Mesendoderm (in vitro differentiated cells): ENCODE measurements at places on chromosomes 7 and 10.
A peak's percentile ranks its signal among the peaks of the same experiment; 100 is the strongest.

DNA sequence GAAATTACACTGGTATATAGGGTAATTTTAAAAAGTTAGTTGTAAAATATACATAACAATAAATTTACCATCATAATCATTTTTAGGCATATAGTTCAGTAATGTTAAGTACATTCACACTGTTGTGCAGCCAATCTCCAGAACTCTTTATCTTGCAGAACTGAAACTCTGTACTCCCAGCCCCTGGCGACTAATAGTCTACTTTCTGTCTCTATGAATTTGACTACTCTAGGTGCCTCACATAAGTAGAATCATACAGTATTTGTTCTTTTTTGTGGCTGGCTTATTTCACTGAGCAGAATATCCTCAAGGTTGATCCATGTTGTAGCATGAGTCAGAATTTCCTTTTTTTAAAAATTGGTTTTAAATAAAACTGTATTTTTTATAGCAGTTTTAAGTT is 41.4 kb downstream of the NRF1 start:
- no peak overlapping the region for H3K4me3 ChIP-seq
- H3K27me3 ChIP-seq: no peaks in the 10 kb centered on the region
- H3K36me3 ChIP-seq: peaks cover 1% of the 10 kb centered on the region
- H3K27ac ChIP-seq: no peak overlapping the region
- peaks cover 2% of the 10 kb centered on the region for H3K4me1 ChIP-seq
- DNase-seq: no peak

- no peaks in the 10 kb centered on the region for H3K27me3 ChIP-seq
- H3K36me3 ChIP-seq: no peaks in the 10 kb centered on the region
- H3K4me3 ChIP-seq: no peak overlapping the region
- no peak for DNase-seq
- H3K4me1 ChIP-seq: no peaks in the 10 kb centered on the region
- no peak overlapping the region for H3K27ac ChIP-seq
These were observed 775.5 kb downstream of the LRMDA start for GRCh38 chr10:76206797-76207352.

DNA sequence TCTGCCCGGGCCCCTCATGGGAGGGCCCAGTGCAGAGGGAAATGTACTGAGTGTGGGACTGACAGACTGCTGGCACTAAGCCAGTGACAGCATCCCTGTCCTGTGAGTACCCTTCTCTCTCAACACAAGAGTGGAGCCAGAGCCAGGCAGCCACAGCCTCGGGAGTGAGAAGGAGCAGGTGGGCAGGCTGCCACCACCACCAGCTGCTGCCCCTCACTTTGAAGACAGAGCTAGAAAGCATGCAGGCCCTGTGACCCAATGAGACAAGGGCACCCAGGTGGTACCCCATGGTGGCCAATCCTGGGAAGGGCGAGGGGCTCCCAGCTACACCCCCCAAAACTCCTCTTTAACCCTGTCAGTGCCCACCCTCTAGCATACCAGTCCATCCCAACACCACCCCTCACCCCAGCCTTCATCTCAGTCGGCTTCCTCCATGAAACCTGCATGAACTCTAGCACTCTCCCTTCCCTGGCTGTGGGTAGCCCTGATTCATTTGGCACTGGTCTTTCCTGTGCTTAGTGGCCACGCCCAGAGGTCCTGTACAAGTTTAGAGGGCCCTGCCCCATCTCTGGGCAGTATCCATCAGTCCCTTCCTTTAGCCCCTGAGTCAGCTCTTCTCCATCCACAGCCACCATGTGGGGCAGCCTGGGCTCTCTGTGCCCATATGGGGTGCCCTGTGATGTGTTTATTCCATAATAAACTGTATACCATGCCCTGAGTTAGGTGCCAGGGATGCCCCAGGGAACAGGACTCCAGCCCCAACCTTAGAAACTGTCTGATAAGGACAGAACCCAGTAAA is 207.0 kb upstream of the ZMIZ1 start:
- no peaks in the 10 kb centered on the region for H3K27me3 ChIP-seq
- no peak overlapping the region for H3K27ac ChIP-seq
- no peaks in the 10 kb centered on the region for H3K36me3 ChIP-seq
- H3K4me3 ChIP-seq: no peak overlapping the region

DNA sequence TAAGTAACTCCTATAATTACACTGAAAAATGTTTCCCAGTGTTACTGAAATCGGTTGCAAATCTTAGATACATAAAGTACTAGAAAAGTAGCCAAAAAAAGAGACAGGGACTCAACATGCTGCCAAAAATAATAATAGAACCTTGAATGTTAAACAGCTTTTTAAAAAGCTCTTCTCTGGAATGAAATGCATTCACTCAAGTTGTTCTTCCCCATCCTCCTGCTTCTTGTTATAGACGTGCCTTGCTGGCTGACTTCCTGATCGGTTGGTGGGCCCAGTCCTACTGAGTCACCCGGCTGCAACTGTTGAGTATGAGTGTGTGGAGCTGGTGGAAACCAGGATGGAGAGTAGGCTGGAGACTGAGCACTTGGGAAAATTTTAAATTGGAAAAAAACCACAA is 30.6 kb upstream of the RAPGEF5 start:
- H3K27ac ChIP-seq: no peak overlapping the region
- no peak overlapping the region for H3K4me3 ChIP-seq

DNA sequence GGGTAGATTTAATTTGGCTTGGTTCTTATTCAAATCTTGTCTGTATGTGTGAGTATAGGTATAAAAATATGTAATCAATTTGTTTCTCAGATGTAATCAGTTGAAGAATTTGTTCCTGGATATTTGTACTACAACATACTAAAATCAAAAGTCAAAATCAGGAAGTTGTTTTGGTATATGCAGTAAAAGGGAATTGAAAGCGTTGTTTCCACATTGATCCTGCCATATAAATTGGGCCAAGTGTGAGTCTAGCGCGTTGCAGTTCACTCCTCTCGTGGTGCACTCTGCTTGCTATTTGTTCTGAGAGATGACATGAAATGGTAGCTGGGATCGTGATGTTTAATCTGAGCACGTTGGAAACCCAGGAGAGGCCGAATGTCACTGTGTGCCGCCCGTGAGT is 55.9 kb downstream of the SHH start:
- no peaks in the 10 kb centered on the region for H3K36me3 ChIP-seq
- no peak overlapping the region for H3K4me3 ChIP-seq
- H3K27me3 ChIP-seq: no peaks in the 10 kb centered on the region
- no peak overlapping the region for H3K27ac ChIP-seq
- H3K4me1 ChIP-seq: peaks cover 11% of the 10 kb centered on the region

- no peaks in the 10 kb centered on the region for H3K36me3 ChIP-seq
- DNase-seq: no peak
- H3K27ac ChIP-seq: no peak overlapping the region
- no peaks in the 10 kb centered on the region for H3K27me3 ChIP-seq
These were observed 50.2 kb downstream of the GTF2IRD1 start for GRCh38 chr7:74503943-74504342.

DNA sequence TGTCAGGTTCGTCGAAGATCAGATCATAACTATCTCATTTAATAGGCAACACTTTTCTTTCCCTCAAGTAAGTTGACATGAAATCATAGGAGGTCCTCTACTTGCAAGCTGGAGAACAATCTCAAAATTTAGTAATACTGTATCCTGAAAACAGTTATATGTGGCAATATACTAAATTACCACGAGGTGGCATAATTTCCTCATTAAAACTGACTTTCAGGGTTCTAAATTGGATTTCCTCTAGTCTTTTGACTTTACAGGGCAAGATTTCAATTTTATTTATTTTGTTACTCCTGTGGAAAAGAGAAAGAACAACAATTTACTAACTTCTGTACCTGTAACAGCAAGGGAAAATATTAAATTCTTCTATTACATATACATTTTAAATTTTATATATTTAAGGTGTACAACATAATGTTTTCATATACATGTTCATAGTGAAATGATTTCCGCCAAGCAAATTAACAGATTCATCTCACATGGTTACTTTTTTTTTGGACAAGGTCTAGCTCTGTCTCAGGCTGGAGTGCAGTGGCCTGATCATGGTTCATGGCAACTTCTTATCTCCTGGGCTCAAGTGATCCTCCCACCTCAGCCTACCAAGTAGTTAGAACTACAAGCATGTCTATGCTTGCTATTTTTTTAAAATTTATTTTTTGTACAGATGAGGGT is 53.4 kb upstream of the CYP2C18 start:
- H3K4me3 ChIP-seq: no peak overlapping the region
- H3K36me3 ChIP-seq: no peaks in the 10 kb centered on the region
- peaks cover 2% of the 10 kb centered on the region for H3K4me1 ChIP-seq
- no peak overlapping the region for H3K27ac ChIP-seq
- peak; percentile 48 for DNase-seq

DNA sequence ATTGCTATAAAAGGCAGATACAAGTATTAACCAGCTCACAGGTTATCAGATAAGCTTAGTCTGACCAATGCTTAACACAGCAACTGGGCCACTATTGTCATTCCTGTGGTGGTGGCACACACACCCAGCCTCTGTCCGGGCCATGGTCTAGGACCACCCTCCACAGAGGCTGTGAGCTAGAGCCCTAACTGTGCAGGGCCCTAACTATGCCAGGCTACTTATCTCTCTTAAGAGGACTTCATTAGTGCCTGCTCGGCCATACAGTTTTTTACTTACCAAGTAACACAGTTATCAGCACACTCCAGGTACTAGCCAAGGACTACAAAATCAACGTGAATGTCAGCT is 2.1 kb upstream of the EGFR start:
- H3K4me1 ChIP-seq: no peaks in the 10 kb centered on the region
- H3K27ac ChIP-seq: no peak overlapping the region
- H3K27me3 ChIP-seq: peaks cover 2% of the 10 kb centered on the region
- H3K4me3 ChIP-seq: no peak overlapping the region
- no peaks in the 10 kb centered on the region for H3K36me3 ChIP-seq

GRCh38 chr7:13945670-13946069 is 43.8 kb downstream of the ETV1 start:
- no peaks in the 10 kb centered on the region for H3K27me3 ChIP-seq
- no peak overlapping the region for H3K27ac ChIP-seq
- DNase-seq: no peak
- no peak overlapping the region for H3K4me3 ChIP-seq

- H3K36me3 ChIP-seq: no peaks in the 10 kb centered on the region
- H3K27ac ChIP-seq: no peak overlapping the region
- no peak for DNase-seq
- no peaks in the 10 kb centered on the region for H3K4me1 ChIP-seq
- H3K4me3 ChIP-seq: no peak overlapping the region
- no peaks in the 10 kb centered on the region for H3K27me3 ChIP-seq
These were observed 5.9 kb downstream of the DIP2C start for GRCh38 chr10:683448-684071.

DNA sequence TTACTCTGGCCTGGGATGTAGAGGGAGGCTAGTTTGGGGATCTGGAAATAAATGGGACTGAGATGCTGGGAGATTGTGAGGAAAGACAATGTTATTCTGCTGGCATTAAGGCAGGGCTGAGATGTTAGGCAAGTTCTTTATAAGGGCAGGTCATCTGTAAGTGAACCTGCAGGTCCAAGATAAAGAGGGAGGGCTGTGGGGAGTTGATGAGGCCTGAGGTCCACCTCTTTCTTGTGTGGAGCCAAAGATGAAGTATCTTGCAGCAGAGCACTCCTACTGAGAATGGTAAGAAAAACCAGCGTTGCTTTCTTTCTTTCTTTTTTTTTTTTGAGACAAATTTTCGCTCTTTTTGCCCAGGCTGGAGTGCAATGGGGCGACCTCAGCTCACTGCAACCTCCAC is 19.1 kb downstream of the CYCS start:
- H3K4me1 ChIP-seq: no peaks in the 10 kb centered on the region
- DNase-seq: no peak
- H3K4me3 ChIP-seq: no peak overlapping the region
- no peaks in the 10 kb centered on the region for H3K36me3 ChIP-seq

DNA sequence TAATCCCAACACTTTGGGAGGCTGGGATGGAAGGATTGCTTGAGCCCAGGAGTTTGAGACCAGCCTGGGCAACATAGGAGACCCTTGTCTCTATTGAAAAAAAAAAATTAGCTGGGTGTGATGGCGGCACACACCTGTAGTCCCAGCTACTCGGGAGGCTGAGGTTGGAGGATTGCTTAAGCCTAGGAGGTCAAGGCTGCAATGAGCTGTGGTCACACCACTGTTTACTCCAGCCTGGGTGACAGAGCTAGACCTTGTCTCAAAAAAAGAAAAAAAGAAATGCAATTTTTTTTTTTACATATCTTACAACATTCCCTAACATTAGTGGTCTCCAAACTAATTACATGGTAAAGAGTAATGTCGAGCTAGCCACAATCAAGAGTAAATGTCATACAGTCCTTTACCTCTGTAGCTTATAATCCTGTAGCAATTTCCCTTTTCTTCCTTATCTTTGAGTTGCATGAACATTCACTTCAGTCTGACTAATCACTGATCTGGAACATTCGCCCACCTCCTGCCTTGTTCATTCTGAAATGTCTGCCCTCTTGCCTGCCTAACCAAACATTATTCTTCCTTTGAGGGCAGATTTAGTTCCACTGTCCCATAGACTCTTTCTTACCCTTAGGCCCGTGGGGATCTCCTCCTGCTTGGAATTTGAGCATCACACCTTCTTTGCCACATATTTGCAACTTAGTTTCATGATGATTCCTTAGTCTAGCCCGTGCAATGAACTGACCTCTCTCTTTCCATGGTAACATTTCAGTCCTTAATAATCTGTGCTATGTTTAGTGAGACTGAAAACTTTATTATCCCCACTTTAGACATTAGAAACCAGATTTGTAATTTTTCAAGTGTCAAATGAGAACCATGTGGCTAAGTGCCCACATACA is 4.8 kb upstream of the VCL start:
- H3K4me1 ChIP-seq: no peaks in the 10 kb centered on the region
- H3K27ac ChIP-seq: no peak overlapping the region
- H3K36me3 ChIP-seq: no peaks in the 10 kb centered on the region
- no peak overlapping the region for H3K4me3 ChIP-seq
- H3K27me3 ChIP-seq: no peaks in the 10 kb centered on the region

DNA sequence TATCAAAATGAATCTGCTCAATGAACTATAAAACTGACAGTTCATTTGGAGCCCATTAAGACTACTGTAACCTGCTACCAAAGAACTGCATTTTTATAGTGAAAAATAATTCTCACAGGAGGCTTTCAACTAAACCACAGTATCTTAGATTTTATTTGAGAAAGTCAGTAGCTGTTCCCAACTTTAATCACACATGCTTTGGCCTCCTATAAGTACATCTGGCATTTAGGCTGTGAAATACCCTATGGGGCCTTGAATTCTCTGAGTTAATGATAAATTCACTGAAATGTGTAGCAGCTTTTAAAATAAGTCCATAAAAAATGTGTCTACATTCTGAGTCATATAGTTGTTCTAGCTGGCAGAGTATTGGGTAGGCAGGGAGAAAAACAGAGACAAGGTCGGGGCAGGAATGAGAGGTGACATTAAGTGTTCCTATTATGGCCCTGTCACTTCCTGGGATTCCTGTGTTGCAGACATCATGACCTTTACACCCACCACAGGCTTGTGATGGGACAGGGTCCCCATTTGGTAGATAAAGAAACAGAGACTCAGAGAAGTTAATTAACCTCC is 588.8 kb downstream of the REEP3 start:
- no peaks in the 10 kb centered on the region for H3K27me3 ChIP-seq
- no peak overlapping the region for H3K4me3 ChIP-seq
- H3K27ac ChIP-seq: no peak overlapping the region
- H3K4me1 ChIP-seq: peaks cover 9% of the 10 kb centered on the region
- H3K36me3 ChIP-seq: no peaks in the 10 kb centered on the region
